Stimulated activated CD8-positive, alpha-beta memory T cell treated with anti-CD3 and anti-CD28 coated beads, Interleukin-7, amount 100 ng/mL, for 4 hours (primary cell): ENCODE measurements at places on chromosomes 1 and 21.

GRCh38 chr1:245765230-245766000, 610.6 kb downstream of the KIF26B start:
- DNase-seq: no peak

GRCh38 chr1:207845109-207845508, 65.8 kb downstream of the CD34 start:
- DNase-seq: no peak

GRCh38 chr1:180519846-180520245, 17.5 kb upstream of the ACBD6 start:
- no peak for DNase-seq

DNA sequence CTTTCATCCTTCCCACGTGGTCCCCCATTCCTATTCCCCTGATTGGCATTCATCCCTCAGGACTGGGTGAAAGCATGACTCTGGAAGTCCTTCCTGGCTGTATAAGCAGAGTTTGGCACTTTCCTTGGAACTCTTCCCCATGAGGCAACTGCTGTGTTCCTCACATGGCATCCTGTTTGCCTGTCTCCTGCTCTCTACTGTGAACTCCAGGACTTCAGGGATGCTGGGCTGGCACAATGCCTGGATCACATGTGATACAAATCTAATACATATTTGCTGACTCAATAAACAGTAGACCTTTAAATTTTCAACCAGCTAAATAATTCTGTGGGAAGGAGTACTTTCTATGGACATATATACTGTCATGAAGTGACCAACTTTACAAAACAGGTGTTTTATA, 46.8 kb upstream of the EDEM3 start:
- DNase-seq: no peak

GRCh38 chr1:175252561-175252960, 60.0 kb upstream of the KIAA0040 start:
- DNase-seq: no peak

DNA sequence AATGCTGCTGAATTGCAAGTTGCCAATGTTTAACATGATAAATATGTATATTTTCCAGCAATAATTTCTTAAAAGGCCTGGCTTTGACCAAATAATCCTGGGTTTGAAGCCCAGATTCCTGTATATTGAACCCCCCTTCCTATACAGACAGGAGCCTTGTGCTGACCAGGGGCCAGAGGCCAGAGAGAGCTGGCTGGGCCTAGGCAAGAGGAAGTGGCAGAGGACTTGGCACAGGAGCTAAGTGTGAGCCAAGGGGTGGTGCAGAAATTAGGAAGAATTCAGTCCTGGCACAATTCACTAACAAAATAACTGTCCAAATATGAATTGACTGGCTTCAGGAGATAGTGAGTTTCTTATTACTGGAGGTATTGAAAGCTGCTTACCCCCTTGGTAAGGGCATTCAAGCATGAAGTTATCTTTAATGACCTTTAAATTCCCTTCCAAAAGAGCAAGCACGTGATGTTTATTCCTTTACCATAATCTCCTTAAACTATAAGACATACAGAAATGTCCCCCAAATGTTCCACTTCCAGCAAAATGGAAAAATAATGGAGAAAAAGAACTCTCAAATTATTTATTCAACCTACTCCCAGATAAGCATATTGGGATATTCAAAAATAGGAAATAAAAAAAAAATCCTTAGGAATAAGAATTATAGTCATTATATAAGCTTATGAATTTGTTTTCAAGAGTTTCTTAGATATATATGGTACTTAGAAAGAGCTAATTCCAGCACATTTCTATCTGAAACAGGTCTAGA, 26.6 kb downstream of the NIBAN1 start:
- no peak for DNase-seq

DNA sequence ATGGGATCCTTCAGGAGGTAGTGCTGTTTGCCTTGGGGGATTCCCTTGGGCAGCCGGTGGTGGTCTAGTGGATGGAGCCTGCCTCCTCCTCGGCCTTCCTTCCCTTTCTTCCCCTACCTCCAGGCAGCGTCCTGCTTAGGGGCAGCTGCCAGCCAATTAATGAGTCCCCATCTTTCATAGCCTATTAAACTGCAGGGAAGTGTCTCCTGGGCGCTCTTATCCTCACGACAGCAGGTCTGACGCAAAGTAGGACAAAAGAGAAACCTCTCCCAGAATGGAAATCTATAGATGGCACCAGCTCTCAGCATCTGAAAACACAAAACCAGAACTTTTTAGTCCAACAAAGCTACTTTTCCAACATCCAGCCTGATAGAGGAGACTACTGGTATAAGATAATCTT, 69.3 kb downstream of the ELAVL4 start:
- DNase-seq: no peak

GRCh38 chr21:43720539-43721166, 1.7 kb downstream of the PDXK start:
- DNase-seq: no peak

DNA sequence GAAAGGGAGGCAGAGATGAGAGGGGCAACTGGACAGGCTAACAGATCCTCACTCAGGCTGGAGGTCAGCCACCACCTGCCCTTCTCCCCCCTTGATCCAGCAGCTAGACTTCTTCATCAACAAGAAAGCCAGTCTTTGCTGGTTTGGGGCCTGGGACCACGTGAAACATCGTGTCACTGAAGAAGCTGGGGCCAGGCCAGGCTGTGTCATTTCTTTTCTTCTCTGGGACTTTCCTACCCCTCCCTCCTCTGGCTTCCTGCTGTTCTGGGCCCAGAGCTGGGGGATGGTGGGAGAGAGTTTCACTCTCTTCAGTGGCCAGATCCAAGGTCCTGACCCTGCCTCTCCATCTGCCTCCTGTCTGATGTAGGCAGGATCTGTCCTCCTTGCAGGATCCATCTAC, 18.1 kb upstream of the SLC26A9 start:
- DNase-seq: no peak

GRCh38 chr1:163195728-163196448, 6.8 kb downstream of the RGS5 start:
- no peak for DNase-seq

DNA sequence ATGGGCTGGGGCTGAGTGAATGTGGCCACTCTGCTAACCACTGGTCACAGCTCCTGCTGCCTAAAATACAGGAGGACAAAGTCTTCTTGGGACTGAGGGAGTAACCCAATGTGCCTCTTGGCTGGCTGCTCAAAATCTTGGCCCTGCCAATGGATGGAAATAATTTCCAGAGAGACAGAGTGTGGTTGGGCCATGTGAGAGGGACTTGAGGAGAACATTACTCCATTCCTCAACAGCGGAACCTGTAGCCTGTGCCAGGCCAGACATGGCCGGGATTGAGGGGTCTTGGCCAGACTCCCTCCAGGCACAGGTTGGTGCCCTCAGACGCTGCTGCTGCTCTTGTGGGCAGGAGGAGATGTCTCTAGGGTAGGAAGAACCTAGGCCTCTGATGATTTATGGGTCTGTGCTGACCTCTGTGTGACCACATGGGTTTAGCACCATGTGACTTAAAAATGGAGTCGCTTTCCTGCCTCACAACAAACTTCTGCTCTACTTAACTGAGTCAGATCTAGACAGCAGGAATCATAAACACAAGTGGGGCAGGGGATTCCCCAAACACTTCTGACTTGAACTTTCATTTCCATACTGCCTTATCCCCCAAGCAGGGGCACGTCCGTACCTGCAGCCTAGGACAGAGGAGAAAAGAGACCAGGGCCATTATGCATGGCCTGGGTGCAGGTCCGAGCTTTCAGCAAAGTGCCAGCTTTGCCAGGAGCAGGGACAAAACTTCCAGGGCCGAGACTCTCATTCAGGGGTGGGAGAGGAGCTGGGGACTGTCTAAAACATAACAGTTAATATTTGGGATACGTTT, 79.2 kb downstream of the CD34 start:
- peak; percentile 13 for DNase-seq

GRCh38 chr21:45818904-45819285, 162.7 kb upstream of the COL6A1 start:
- peak; percentile 64 for DNase-seq

DNA sequence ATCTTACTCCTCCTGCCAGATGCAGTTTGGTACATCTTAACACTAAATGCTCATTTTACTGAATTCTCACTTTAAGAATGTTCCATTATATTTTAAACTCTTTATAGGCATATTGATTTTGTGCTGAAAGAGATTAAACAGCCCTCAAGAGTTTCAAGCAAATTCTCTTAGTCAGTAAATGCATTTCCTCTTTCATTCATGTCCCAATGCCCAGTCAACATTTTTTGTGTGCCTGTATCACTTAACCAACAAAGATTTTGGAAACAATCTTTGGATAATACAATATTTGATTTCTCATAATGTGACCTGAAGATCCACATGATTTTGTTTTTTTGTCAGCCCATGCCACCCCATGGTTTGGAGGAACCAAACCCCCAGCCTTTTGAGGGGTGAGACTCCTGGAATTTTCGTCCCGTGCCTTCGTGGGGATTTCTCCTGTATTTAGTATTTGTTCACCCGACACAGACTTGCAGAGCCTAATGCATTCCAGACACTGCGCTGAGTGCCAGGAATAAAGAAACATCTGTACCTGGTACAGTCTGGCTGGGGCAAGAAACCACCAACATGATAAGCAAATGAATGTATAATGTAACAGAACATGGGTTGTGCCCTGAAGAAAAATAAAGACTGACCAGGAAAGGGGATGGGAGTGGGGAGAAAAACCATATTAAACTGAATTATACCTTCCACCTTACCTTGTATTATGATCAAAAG, 47.1 kb upstream of the ETS2 start:
- no peak for DNase-seq

DNA sequence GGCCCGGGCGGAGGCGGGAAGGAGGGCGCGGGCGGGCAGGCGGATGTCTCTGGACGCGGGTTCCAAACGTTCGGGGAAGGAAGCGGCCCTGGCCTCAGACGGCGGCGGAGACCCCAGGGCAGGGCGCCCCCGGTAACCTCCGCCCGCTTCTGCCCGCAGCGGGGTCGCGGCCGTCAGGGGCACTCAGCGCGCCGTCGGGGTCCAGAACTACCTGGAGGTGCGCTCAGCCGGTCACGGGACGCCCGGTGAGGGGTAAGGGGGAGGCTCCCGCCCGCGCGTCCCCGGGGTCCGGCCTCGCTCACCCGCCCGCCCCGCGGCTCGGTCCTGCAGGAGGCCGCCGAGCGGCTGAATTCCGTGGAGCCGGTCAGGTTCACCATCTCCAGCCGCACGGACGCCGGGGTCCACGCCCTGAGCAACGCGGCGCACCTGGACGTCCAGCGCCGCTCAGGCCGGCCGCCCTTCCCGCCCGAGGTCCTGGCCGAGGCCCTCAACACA, 406 bp downstream of the PUSL1 start:
- no peak for DNase-seq

DNA sequence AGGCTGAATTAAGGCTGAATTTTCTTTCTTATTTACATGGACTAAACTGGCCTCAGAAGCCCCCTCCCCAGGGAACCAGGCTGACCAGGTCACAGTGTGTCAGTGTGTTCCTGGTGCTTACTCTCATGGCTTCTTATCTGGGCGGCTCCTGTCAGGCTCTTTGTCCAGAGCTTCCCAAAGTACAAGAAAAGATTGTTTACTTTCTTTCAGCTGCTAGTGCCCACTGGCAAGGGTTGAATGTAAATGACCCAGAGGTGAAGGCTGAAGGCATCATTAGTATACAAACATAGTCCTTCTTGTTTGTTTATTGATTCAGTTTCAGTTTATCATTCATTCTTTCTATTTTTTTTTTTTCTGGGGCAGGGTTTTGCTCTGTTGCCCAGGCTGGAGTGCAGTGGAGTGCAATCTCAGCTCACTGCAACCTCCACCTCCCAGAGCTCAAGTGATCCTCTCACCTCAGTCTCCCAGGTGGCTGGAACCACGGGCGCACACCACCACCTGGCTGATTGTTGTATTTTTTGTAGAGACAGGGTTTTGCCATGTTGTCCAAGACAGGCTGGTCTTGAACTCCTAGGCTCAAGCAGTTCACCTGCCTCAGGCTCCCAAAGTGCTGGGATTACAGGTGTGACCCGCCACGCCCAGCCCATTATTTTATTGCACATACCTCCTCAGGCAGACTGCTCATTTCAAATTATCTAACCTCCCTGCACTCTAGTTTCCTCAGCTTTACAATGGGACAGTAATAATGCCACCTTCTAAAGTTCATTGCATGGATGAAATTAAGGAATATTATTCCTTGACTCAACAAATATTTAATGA, 9.8 kb upstream of the KDM4A start:
- no peak for DNase-seq

DNA sequence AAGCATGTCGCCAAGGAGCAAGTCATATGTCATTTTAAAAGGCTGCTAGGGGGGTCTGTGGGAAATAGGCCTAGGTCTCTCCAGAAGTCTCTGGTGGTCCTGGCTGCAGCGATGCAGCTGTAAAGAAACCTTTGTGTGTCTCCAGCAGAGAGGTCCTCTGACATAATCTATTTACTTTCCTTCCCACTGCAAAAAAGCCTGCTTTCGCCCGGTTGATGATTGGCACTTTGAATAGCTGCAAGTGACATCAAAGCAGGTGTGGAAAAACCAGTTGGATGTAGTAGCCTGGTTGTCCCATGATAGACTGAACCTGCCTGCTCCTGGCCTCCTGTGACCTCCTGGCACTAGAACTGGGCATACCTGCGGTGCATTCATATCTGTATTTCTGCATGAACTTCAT, 13.8 kb downstream of the RASSF5 start:
- DNase-seq: no peak

- no peak for DNase-seq
Measured at GRCh38 chr1:247551721-247552120, 2.8 kb downstream of the GCSAML start.

GRCh38 chr1:205286335-205286950, 35.1 kb downstream of the NUAK2 start:
- peak; percentile 41 for DNase-seq

- no peak for DNase-seq
Measured at GRCh38 chr1:14737561-14738094, 139.1 kb downstream of the KAZN start.
